T-helper 2 cell treated with Interferon-gamma antibody and Interleukin-4, amounts not matched to agents 100 ng/mL and 5 ng/mL, for 36 hours (primary cell): ENCODE measurements at places on chromosomes 2 and 18. TPM values are rescaled to one million over a fixed set of nuclear protein-coding genes. Genes with fewer than 3 reads are reported as not detected.

The GALR1 gene
- total RNA-seq = not detected in 2 replicates

The SCN9A gene
- 1.9 and 2.7 TPM in 2 replicates for total RNA-seq

The NDUFB3 gene
- 132 and 137 TPM in 2 replicates for total RNA-seq

The AQP12A gene
- total RNA-seq = not detected in 2 replicates

The NFU1 gene
- 30.0 and 33.9 TPM in 2 replicates for total RNA-seq

The COBLL1 gene
- 0.02 TPM in 1 of 2 replicates, not detected in the other for total RNA-seq

The SPP2 gene
- total RNA-seq = not detected in 2 replicates

The IL18R1 gene
- 21.3 and 24.3 TPM in 2 replicates for total RNA-seq

The MOCOS gene
- total RNA-seq = 0.07 and 0.30 TPM in 2 replicates

The SH2D6 gene
- total RNA-seq = 0.32 and 0.52 TPM in 2 replicates

The SLC9A4 gene
- total RNA-seq = 0.11 and 0.18 TPM in 2 replicates

The SLC5A7 gene
- not detected in 2 replicates for total RNA-seq

The PARD3B gene
- total RNA-seq = 1.6 and 1.7 TPM in 2 replicates

The PRSS56 gene
- not detected in 2 replicates for total RNA-seq

The KCNG2 gene
- total RNA-seq = not detected in 2 replicates

The FAM161A gene
- total RNA-seq = 3.5 and 3.7 TPM in 2 replicates

The C18orf54 gene
- 8.9 and 10.0 TPM in 2 replicates for total RNA-seq

The FSHR gene
- total RNA-seq = not detected in 2 replicates

The CNTNAP5 gene
- total RNA-seq = not detected in 2 replicates

The EVA1A gene
- total RNA-seq = not detected in 2 replicates
